ENCODE measurements at places on chromosomes 13 and 19.

DNA sequence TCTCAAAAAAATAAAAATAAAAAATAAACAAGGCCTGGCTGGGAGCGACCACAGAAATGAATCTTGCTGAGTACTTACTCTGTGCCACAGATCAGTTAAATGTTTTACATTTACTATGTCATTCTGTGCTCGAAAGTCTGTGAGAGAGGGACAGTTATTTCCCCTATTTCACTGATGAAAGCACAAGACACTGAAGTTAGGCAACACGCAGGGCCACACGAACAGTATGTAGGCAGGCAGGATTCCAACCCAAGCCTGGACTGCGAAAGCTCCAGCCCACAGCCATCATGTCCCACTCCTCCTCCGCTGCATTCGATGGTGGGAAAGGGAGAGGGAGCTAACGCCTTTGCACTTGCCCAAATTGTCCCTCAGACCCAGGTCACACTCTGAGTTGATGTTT lies 34.2 kb downstream of the RUBCNL start:
- no peak for ATAC-seq

DNA sequence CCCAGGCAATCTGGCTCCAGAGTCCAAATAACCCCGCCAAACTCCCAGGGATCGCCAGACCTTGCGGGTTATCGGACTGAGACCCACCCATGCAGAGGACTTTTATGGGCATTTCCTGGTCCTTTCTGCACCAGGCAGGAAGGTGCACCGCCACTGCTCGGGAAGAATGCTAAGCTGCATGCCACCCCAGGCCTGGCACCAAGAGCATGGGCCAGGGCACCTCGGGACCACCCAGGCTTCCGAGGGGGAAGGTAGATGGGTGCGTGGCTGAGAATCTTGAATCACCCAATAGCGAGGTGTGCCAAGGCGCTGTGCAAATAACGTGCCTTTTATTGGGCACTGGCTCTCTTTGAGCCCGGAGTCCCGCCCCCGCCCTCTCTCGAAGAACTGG lies 422 bp upstream of the ZNF575 start:
- ATAC-seq, result peak; percentile 31

DNA sequence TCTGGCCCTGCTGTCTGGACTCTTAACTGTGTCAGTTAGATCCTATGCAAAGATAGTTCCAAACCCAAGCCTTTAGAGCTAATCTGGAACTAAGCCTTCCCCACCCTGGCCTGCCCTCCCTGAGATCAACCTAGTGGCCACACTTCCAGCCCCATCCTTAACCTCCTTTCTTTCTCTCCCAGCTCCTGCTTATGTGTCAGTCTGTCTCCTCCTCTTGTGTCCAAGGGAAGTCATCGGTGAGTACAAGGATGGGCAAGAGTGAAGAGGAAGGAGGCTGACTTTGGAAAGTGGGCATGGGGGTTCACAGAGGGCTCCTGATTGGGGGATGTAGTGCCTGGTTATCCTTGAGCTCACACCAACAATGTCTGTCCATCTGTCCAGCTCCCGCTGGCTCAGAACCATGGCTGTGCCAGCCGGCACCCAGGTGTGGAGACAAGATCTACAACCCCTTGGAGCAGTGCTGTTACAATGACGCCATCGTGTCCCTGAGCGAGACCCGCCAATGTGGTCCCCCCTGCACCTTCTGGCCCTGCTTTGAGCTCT lies 12.3 kb downstream of the IGFL2 start:
- no peak for ATAC-seq

GRCh38 chr13:38430796-38431195 lies 81.1 kb downstream of the UFM1 start:
- no peak for ATAC-seq

- ATAC-seq, result no peak
Observed at GRCh38 chr19:58586133-58586765, 13.1 kb upstream of the MZF1 start.

DNA sequence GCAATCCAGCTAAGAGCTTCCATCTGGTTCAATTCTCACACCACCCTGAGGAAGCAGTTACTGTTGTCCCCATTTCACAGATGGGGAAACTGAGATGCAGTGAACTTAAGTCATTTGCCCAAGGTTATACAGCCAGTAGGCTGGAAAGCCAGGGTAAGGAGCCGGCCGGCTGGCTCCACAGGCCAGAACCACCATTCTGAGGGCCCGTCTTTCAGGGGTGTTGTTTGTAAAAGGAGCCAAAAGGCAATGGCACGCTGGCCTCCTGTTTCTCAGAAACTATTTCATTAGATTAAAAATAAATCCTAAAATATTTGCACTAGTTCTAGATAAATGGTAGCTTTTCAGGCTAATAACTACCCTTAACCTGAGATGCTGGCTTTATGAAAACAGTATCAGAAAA lies 114.9 kb downstream of the CRYL1 start:
- ATAC-seq, result no peak

- peak; percentile 51 for ATAC-seq
Observed at GRCh38 chr13:46544208-46544607, 8.8 kb upstream of the LRCH1 start.

- ATAC-seq, result no peak
Observed at GRCh38 chr19:30718707-30719106, 346.5 kb downstream of the ZNF536 start.

GRCh38 chr13:93412676-93413075 lies 186.1 kb downstream of the GPC6 start:
- no peak for ATAC-seq

DNA sequence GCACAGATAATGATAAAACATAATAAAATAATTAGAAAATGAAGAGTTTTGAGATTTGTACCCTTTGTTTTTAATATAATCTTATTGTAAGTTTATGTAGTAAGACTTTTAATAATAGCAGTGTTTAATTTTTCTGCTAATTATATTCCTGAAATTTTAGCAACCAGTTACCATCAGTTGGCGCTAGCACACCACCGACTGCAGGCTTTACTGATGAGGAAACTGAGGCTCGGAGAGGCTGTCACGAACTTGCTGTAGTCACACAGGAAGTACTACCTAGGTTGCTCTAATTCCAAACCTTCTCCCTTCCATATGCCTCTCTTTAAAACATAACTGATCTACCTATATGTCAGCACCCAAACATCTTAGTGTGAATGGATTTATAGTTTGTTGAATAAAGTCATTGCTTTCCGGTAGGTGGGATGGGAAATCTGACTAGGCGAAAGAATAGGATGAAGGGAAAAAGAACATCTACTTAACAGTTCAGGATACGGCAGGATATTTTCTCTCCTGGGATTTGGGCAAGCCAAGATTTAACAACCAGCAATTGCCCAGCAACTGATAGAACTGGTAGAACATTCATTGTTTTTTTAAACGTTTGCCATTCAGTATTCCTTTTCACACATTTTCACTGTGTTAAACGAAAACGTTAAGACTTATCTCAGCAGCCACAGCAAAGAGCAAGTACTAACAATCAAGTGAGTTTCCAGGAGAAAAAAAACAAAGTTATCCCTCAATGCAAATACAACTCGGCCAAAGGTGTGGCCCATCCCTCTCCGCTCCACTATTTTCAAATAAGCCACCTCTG lies 822 bp upstream of the RFXAP start:
- ATAC-seq, result peak; percentile 1

DNA sequence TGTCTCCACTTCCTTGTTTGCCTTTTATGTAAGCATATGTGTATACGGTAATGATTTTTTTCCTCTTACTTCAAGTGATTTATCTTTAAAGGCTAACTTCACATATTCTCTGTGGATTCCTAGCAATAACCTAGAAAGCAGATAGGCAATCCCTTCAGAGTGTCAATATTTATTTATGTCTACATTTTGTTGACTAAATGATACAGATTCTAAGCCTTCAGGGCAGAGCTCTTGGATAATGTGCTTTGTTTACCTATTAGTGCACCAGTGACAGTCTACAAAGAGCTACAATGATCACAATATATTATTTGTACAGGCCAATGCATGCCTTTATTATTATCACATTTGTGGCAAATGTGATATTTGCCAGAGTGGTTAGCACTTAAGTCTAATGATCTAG lies 406.2 kb downstream of the EFNB2 start:
- no peak for ATAC-seq

GRCh38 chr13:33194820-33195692 lies 90.5 kb downstream of the STARD13 start:
- ATAC-seq, result peak; percentile 83

DNA sequence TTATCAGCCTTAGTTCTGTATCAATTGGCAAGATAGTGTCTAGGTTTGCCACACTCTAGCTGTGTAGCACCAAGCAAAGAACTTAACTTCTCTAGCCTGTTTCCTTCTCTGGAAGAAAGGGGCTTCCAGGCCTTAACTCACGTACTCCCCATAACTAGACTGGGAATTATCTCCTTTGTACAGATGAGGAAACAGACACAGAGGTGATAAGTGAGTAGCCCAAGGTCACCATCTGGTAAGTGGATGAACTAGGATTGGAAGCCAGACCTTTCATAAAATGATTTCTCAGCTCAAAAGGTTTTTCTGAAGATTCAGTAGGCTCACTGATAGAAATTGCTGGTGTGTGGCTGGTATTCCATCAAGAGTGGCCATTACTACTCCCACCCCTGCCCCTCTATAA lies 3.1 kb downstream of the ZNF428 start:
- ATAC-seq, result no peak
